Naive thymus-derived CD8-positive, alpha-beta T cell (primary cell): ENCODE measurements at places on chromosomes 2 and 18. TPM values are rescaled to one million over a fixed set of nuclear protein-coding genes. Genes with fewer than 3 reads are reported as not detected.
A peak's percentile ranks its signal among the peaks of the same experiment; 100 is the strongest.

Gene CCL20
- not detected for total RNA-seq

Gene VWC2L
- not detected for total RNA-seq

Gene GALNT14
- not detected for total RNA-seq

Gene SPP2
- not detected for total RNA-seq

Gene PID1
- 0.18 TPM for total RNA-seq

- H3K27me3 ChIP-seq: peaks cover 8% of the 10 kb centered on the region
- no peak within 1 kb of the TSS for H3K27ac ChIP-seq
- H3K4me1 ChIP-seq: no peaks in the 10 kb centered on the region
- no peak within 1 kb of the TSS for H3K4me3 ChIP-seq
- H3K36me3 ChIP-seq: no peaks in the 10 kb centered on the region
- no peak for DNase-seq
Observed at GRCh38 chr2:11533278-11534070, at the start of gene GREB1. GREB1 (plus strand) TSS chr2:11534045; CDS start chr2:11556615, 22,570 bp downstream.

- DNase-seq: peak; percentile 81
- no peaks in the 10 kb centered on the region for H3K27me3 ChIP-seq
- no peaks in the 10 kb centered on the region for H3K36me3 ChIP-seq
- H3K4me1 ChIP-seq: peaks cover 23% of the 10 kb centered on the region
- peak overlapping the region; percentile 75 for H3K27ac ChIP-seq
Observed at GRCh38 chr2:191617575-191617974, 60.4 kb upstream of the NABP1 start.

GRCh38 chr2:197086500-197086899 lies 160.0 kb upstream of the PGAP1 start:
- H3K36me3 ChIP-seq: peaks cover 18% of the 10 kb centered on the region
- no peak for DNase-seq
- H3K4me3 ChIP-seq: no peak overlapping the region
- no peak overlapping the region for H3K27ac ChIP-seq

- H3K27ac ChIP-seq: peak overlapping the region; percentile 23
- no peak for DNase-seq
- H3K4me3 ChIP-seq: peak overlapping the region; percentile 83
Observed at GRCh38 chr2:120013597-120014223, 833 bp downstream of the EPB41L5 start.

- no peak for DNase-seq
- H3K4me3 ChIP-seq: no peak overlapping the region
- H3K27ac ChIP-seq: no peak overlapping the region
- H3K4me1 ChIP-seq: no peaks in the 10 kb centered on the region
- no peaks in the 10 kb centered on the region for H3K36me3 ChIP-seq
Observed at GRCh38 chr2:128413718-128414341, 95.2 kb upstream of the HS6ST1 start.

DNA sequence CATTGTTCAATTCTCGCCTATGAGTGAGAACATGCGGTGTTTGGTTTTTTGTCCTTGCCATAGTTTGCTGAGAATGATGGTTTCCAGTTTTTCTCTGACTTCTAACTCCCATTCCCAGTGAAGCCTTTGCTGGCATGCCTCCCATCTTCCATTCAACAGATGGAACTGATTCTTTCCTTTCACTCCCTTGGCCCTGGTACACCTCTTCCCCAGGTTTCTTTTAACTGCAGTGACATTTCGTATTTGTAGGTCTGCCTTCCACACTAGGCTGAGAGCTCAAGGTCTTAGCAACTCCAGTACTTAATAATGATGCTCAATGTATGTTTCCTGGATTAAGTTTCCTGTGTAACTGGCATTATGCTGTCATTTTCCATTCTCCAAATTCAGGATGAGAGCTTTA lies 48.5 kb downstream of the GAREM1 start:
- H3K36me3 ChIP-seq: no peaks in the 10 kb centered on the region
- DNase-seq: no peak
- no peak overlapping the region for H3K27ac ChIP-seq
- peaks cover 2% of the 10 kb centered on the region for H3K27me3 ChIP-seq
- H3K4me3 ChIP-seq: no peak overlapping the region

DNA sequence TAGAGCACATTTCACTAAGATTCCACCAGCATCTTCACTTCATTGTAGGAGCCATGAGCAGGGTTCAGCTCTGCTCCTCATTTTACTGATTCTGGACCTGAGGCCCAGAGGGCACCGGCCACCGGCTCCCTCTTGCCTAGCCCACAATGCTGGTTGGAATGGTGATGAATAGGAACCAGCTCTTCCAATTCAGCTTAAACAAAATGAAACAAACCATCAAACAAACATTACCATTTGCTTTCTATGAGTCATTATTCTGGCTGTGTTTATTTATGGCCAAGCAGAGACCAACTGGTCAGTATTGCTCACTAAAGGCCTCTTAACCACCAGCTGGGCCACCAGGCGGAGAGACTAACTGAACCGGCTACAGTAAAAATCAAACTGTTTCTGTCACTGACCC lies 176.7 kb downstream of the MTX2 start:
- H3K27me3 ChIP-seq: peaks cover 9% of the 10 kb centered on the region
- DNase-seq: no peak
- H3K4me3 ChIP-seq: no peak overlapping the region
- peaks cover 4% of the 10 kb centered on the region for H3K4me1 ChIP-seq
- H3K27ac ChIP-seq: no peak overlapping the region
- no peaks in the 10 kb centered on the region for H3K36me3 ChIP-seq

DNA sequence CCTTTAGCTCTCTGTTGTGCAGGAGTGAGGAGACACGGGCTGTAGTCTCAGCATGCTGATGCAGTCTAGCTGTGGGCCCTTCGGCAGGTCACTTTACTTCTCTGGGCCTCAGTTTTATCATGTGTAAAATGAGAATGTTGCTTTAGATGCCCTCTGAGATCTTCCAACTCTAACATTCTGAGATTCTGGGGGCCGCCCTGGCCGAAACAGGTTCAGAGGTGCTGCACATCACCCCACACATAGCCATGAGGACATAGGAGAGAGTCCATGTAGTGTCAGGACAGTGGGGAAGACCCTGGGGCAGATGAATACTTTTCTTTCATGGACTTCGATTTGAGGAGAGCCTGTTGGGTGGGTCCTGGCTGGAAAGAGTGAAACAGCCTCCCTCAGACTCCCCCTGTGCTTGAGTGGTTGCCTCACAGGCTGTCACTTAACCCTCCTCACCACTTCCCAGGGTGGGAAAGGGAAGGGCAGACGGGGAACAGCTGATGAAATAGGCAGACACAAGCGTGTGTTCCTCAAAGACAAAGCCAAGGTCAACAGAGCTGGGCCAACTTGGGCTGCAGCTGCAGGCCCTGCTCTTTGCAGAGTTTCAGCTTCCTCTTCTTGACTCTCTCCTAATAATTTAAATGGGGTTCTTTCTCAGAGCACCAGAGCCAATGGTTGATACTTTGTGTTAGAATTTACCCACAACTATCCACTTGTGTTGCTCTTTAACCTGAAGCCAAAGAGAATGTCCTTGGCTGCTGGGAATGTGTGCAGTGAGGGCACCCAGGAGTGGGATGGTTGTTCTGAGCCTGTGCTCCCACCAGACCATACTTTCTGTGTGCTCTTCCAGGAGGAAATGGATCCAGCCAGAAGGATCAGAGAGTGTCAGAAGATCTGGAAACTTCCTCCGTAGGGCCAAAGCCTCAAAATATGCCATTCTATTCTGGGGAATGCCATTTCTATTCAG lies 14.7 kb upstream of the MRPL33 start:
- H3K36me3 ChIP-seq: no peaks in the 10 kb centered on the region
- no peak overlapping the region for H3K4me3 ChIP-seq
- peaks cover 1% of the 10 kb centered on the region for H3K27me3 ChIP-seq
- no peaks in the 10 kb centered on the region for H3K4me1 ChIP-seq

DNA sequence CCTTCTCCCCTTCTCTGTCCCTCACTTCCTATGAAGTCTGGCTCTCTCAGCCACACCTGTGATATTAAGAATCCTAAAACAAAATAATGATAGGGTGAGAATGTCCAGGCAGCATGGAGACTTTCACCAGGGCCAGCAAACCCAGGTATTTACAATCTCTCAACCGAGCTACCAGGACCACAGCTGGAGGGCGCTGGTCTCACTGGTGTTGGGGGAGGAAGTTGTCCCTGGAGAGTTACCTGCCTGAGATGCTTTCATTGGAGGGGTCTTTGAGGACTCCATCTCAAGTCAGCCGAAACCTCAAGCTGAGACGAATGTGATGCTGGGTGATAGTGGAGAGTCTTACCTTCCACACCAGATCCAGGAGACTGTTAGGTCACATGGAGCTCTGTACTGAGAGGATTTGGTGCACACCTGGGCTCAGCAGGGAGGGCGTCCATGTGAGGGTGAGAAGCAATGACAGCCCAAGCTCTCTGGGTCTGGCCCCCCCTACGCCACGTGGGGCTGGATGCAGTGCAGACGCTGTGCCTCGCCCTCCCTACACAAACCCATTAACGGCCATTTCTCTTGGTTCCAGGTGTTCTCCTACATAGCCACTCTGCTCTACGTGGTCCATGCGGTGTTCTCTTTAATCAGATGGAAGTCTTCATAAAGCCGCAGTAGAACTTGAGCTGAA lies 27.4 kb downstream of the MAL start:
- H3K4me3 ChIP-seq: peak overlapping the region; percentile 38
- H3K4me1 ChIP-seq: peaks cover 72% of the 10 kb centered on the region
- H3K27me3 ChIP-seq: no peaks in the 10 kb centered on the region
- DNase-seq: no peak

GRCh38 chr2:173750831-173751230 lies 214.3 kb downstream of the SP3 start:
- DNase-seq: no peak
- no peaks in the 10 kb centered on the region for H3K4me1 ChIP-seq
- no peak overlapping the region for H3K27ac ChIP-seq
- H3K36me3 ChIP-seq: no peaks in the 10 kb centered on the region

DNA sequence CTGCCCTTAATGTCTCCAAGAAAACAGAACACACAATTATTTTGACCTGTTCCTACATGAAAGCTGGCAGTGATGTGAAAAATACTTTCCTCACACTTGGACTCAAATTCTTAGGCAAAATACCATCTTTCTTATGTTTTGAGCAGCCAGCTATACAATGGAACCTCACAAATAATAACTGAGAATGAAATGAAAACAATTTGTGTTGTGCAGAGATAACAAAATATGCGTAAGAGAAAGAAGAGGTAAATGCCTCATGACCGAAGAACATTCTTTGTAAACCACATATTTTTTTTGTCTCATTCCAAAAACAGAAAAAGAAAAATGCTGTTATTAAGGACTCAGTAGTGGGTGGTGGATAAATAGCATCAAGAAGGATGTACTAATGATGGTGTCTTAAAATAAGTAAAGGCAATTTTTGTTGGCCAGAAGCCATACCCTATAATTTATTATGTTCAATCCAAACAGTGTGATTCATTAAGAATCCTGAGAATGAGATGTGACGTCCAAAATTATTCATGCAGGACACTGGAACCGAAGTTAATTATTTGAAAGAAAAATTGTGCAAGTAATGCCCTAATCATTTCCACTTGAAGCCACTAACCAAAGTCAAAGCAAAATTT lies 193.0 kb upstream of the NETO1 start:
- no peak overlapping the region for H3K4me3 ChIP-seq
- no peak overlapping the region for H3K27ac ChIP-seq
- H3K4me1 ChIP-seq: no peaks in the 10 kb centered on the region
- no peaks in the 10 kb centered on the region for H3K36me3 ChIP-seq
- DNase-seq: no peak
- H3K27me3 ChIP-seq: no peaks in the 10 kb centered on the region

- H3K27ac ChIP-seq: no peak overlapping the region
- DNase-seq: no peak
- no peak overlapping the region for H3K4me3 ChIP-seq
- no peaks in the 10 kb centered on the region for H3K4me1 ChIP-seq
Observed at GRCh38 chr18:51721996-51722395, 524.5 kb upstream of the MEX3C start.

- H3K27me3 ChIP-seq: peaks cover 4% of the 10 kb centered on the region
- no peak overlapping the region for H3K4me3 ChIP-seq
- H3K4me1 ChIP-seq: no peaks in the 10 kb centered on the region
- no peak overlapping the region for H3K27ac ChIP-seq
- no peak for DNase-seq
Observed at GRCh38 chr18:31565345-31565744, 26.3 kb upstream of the TTR start.

DNA sequence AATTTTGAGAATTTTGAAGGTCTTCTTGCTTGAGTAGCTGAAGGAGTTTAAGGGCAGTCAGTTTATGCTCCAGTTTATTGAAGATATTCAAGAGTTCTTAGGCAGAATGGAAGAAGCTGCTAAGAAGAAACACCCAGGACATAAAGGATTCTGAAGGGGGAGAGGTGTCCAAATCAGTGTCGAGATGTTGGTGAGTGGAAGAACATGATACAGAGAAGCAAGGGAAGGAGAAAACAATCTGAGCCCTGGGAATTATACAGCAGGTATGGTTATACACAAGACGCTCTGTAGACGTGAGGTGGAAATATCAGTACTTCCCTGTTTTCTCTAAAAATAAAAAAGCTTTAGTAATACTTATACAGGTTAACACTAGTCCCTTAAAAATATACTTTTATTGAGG lies 60.1 kb downstream of the CLIP4 start:
- no peaks in the 10 kb centered on the region for H3K4me1 ChIP-seq
- DNase-seq: no peak
- no peaks in the 10 kb centered on the region for H3K27me3 ChIP-seq

DNA sequence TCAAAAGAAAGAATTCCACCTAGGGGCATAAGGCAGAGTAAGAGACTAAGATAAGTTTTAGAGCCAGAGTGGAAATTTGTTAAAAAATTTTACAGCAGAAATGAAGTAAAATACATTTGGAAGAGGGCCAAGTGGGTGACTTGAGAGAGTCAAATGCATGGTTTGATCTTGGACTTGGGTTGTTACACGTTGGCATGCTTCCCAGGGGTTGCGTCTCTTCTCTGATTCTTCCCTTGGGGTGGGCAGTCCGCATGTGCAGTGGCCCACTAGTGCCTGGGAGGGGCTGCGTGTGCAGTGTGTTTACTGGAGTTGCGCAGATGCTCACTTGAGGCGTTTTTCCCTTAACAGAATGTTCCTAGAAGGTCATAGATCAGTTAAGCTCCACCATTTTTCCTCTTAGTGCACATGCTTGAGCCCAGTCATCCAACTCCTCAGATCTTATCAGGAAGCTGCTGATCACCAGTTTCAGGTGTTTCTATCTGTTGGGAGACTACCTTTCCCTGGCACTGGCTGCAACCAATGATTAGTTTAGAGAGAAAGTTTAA lies 13.1 kb downstream of the SEH1L start:
- no peak for DNase-seq
- H3K27ac ChIP-seq: no peak overlapping the region
- H3K4me1 ChIP-seq: peaks cover 5% of the 10 kb centered on the region

DNA sequence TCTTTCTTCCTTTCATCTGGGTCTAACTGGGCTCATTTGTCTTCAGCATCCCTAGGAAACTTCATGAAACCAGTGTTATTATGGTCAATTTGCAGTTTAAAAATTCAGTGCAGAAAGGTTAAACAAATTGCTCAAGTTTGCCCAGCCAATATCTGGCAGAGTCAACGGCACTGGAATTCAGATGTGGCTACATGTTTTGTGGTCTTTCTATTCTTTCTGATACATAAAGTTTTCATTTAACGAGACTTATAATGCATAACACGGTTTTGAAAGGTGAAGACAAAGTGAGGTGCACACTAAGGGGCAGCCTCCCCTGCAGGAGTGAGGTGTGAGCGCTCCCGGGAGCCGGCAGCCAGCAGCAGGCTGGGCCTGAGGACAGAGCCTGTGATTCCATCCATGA lies 164.6 kb downstream of the RTP5 start:
- H3K27ac ChIP-seq: peak overlapping the region; percentile 92
- H3K4me3 ChIP-seq: no peak overlapping the region
- H3K36me3 ChIP-seq: peaks cover 7% of the 10 kb centered on the region
- DNase-seq: no peak
